ENCODE measurements at places on chromosomes 4 and X. TPM values are rescaled to one million over a fixed set of nuclear protein-coding genes. Genes with fewer than 3 reads are reported as not detected.

The GUCY1B1 gene
- total RNA-seq = not detected

The LEF1 gene
- 0.22 TPM for total RNA-seq

The FAAH2 gene
- 3.3 TPM for total RNA-seq

The GPR82 gene
- not detected for total RNA-seq

The VSIG4 gene
- not detected for total RNA-seq

The WNK3 gene
- 0.62 TPM for total RNA-seq

The FAM149A gene
- total RNA-seq = not detected

The GUCY1A1 gene
- total RNA-seq = not detected

DNA sequence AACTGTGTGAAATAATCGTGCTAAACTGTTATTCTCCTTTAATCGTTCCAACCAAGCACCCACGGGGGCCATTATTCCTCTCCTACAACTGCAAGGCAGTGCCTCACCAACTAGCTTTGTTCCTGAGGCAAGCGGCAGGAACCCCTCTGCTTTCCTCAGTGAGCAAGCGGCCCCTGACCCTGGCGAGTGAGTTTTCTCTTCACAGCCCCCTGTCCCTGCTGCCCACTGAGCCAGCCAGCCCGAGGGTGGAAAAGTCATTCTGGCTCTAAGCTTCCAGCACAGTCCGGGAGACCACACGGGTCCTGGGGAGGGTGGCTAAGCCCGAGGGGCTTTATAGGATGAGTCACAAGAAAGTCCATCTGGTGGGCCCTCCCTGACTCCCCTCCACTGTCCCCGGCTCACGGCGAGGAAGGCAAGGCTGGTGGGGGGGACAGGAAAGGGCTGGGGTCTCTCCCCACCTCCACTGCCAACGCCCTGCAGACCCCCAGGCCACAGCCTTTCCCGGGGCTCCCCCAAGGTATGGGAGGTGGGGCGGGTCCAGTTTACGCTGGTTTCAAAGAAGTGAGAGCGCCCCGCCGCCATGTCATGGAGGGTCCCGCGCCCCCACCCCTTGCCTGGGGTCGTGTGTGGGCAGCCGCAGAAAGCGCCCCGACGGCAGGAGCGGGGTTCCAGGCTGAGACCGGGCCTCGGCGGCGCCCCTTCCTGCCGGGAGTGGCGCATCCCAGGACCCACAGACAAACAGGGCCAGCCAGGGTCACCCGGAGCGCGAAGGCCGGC, 45.0 kb downstream of the CPLX1 start:
- H3K27ac ChIP-seq = peak overlapping the region; percentile 94
- H3K36me3 ChIP-seq = peaks cover 2% of the 10 kb centered on the region
- peak overlapping the region; percentile 99 for H3K4me3 ChIP-seq
- DNase-seq = no peak

DNA sequence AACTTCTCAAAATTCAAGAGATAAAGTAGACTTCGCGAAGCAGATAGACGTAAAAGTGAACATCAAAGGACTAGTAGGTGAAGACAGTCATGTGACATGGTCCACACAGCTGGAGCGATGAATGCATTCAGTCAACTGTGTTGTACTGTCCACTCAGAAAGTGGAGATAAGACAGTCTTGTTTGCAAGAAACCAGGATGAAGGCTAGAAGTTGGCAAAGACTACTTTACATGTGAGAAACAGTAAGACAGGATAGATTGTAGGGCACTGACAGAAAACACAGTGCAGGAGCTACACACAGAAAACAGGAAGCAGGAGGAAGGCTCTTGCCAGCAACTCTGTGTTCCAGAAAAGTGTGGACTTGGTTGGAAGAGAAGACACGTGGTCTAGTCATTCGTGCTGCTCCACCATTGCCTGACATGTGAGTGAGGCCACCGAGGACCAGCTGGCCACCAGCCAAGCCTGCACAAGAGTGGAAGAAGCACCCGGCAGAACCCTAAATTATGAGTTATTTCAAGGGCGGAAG, 78.9 kb downstream of the FAT1 start:
- peaks cover 4% of the 10 kb centered on the region for H3K36me3 ChIP-seq
- DNase-seq = peak; percentile 80
- no peaks in the 10 kb centered on the region for H3K27me3 ChIP-seq
- peaks cover 54% of the 10 kb centered on the region for H3K4me1 ChIP-seq

DNA sequence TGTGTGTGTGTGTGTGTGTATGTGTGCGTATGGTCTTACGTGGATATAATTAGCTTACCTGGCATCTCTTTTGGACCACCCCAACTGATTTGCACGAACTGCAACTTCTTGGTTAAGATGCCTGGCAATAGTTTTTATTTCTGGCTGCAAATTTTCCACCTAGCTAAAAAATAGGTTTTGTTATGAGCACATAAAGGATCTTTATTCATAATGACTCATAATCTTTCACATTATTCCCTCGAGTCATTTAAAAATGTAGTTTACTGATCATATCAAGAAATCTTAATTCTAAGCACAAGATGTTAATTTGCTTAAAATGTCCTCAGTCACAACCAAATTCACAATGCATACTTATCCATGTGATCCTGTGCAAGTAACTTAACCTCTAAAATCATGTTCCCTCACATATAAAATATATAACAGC, 1.5 kb downstream of the COX18 start:
- no peaks in the 10 kb centered on the region for H3K27me3 ChIP-seq
- H3K4me3 ChIP-seq = peak overlapping the region; percentile 83
- DNase-seq = no peak
- H3K27ac ChIP-seq = peak overlapping the region; percentile 95

DNA sequence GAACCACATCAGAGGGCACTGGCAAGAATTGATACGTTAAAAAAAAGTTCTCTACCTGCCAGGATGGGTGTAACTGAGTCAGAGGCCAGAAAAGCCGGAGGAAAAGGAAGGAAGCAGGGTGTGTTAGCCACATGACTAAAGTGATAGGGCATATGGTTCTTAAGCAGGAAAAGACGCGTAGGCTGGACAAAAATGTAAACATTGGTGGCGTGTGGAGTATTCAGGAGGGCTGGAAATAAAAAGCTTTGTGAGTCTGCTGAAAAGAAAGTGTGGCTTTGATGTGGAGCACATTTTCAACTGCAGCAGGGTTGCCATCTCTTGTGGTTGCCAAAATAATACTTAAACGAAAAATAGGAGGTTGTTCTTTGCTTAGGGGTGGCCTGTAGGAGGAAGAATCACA, 186.5 kb upstream of the RPL34 start:
- no peaks in the 10 kb centered on the region for H3K27me3 ChIP-seq
- no peak overlapping the region for H3K27ac ChIP-seq
- H3K4me1 ChIP-seq = no peaks in the 10 kb centered on the region
- no peak for DNase-seq
- no peaks in the 10 kb centered on the region for H3K36me3 ChIP-seq

- no peaks in the 10 kb centered on the region for H3K36me3 ChIP-seq
- no peaks in the 10 kb centered on the region for H3K4me1 ChIP-seq
- peaks cover 22% of the 10 kb centered on the region for H3K27me3 ChIP-seq
- H3K4me3 ChIP-seq = no peak overlapping the region
- H3K27ac ChIP-seq = no peak overlapping the region
Measured at GRCh38 chr4:147477439-147477838, 3.5 kb upstream of the EDNRA start.

DNA sequence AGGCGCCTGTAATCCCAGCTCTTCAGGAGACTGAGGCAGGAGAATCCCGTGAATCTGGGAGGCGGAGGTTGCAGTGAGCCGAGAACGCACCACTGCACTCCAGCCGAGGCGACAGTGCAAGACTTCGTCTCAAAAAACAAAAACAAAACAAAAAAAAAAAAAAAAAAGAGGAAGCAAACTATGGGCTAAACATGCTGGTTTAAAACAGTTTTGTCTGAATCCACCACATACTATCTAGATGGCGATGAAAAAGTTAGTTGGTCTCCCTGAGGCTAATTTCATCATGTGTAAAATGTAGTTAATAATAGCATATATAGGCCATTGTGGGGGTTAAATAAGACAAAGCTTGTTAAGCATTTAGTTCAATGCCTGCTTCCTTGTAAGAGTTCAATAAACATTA, 451.1 kb downstream of the RPA4 start:
- H3K4me1 ChIP-seq = no peaks in the 10 kb centered on the region
- DNase-seq = no peak
- no peaks in the 10 kb centered on the region for H3K36me3 ChIP-seq
- H3K4me3 ChIP-seq = no peak overlapping the region
- H3K27me3 ChIP-seq = no peaks in the 10 kb centered on the region

DNA sequence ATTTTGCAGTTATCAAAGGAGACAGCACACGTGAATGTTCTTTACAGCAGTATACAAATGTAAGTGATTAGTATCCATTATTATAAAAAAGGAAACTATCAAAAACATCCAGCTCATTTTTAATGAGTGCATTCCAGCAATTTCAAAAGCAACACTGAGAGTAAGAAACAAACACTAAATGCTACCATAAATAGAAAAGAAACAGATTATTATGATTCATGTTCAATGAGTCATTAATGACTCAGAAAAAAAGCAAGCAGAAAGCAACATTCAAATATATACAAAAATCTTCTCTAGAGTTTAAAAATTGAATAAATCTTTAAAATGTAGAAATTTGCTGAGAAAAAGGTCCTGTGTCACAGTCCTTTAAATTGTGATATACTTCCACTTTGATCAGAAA, 346.5 kb upstream of the FMR1 start:
- no peaks in the 10 kb centered on the region for H3K4me1 ChIP-seq
- no peaks in the 10 kb centered on the region for H3K27me3 ChIP-seq
- no peak overlapping the region for H3K27ac ChIP-seq
- no peak overlapping the region for H3K4me3 ChIP-seq
- DNase-seq = no peak

DNA sequence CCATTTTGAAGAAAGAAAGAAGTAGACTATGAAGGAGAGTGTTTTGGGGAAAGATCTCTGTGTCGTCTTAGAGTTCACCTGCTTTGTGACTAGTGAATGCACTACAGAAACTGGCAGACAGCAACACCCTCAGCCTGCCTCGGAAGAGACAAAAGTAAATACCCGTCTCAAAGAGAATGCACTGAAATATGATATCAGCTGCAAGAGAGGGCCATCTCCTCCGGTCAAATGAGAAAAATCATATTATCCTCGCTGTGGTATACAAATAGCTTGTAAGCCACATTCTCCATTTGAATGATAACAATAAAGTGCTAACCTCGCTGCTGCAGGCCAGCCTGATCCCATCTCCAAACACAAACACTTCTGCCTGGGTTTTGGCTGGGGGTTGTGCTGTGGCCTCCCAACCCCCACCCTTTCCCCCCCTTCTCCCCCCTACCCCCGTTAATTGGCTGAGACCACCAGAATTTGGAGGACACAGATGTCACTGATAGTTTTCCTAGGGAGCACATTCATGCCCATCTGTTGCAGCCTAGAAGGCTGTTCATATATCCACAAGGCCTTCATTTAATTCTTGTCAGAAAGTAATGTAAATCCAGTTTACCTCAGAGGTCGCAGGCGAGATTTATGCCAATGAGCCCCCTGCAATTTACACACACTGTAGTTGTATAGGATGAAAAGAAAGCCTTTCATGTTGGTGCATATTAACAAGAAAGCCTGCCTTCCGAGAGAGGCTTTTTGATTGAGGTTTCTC, 46.3 kb downstream of the ALPK1 start:
- H3K4me1 ChIP-seq = no peaks in the 10 kb centered on the region
- H3K36me3 ChIP-seq = no peaks in the 10 kb centered on the region
- no peak overlapping the region for H3K4me3 ChIP-seq
- H3K27me3 ChIP-seq = no peaks in the 10 kb centered on the region
- no peak for DNase-seq
- no peak overlapping the region for H3K27ac ChIP-seq

- H3K4me3 ChIP-seq = no peak overlapping the region
- DNase-seq = no peak
- H3K27ac ChIP-seq = no peak overlapping the region
- H3K27me3 ChIP-seq = no peaks in the 10 kb centered on the region
- no peaks in the 10 kb centered on the region for H3K4me1 ChIP-seq
- no peaks in the 10 kb centered on the region for H3K36me3 ChIP-seq
Measured at GRCh38 chr4:17763931-17764330, 17.5 kb downstream of the FAM184B start.

DNA sequence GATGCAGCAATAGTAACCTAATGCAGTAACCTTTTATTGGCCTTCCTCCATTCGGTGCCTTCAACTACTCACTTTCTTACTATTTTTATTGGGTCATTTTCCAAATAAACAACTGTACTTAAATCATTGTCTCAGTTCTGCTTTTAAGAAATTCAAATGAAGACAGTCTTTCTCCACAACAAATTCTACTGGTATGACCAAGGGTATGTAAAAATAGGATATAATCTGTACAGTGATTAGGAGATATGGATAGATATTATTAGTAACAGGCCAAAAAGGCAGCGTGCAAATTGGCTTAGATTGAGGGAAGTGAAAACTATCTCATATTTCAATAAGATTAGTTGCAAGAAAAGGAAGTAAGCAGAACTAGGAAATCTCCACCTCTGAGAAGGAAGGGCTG, 177.4 kb upstream of the PPP1R2C start:
- DNase-seq = no peak
- H3K4me3 ChIP-seq = no peak overlapping the region
- no peak overlapping the region for H3K27ac ChIP-seq
- no peaks in the 10 kb centered on the region for H3K36me3 ChIP-seq
- H3K27me3 ChIP-seq = no peaks in the 10 kb centered on the region
- no peaks in the 10 kb centered on the region for H3K4me1 ChIP-seq

DNA sequence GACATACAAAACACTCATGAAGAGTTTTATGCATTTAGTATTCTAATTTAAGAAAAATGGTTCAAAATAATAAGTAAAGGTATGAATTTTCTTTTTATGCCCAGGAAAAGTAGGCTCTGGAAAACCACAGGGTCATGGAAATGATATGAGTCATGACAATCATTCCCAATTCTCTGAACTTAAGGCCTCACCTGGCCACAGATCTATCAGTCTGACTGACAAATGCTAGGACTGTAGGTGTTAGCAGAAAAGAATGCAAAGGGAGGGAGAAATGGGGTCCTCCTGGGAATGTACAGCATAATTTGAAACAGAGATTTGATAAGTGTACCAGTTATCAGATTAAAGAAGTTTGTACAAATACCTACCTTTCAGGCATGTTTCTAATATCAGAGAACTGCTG, 270.5 kb upstream of the ARSJ start:
- no peak overlapping the region for H3K4me3 ChIP-seq
- H3K27ac ChIP-seq = no peak overlapping the region
- H3K4me1 ChIP-seq = no peaks in the 10 kb centered on the region
- no peaks in the 10 kb centered on the region for H3K27me3 ChIP-seq

DNA sequence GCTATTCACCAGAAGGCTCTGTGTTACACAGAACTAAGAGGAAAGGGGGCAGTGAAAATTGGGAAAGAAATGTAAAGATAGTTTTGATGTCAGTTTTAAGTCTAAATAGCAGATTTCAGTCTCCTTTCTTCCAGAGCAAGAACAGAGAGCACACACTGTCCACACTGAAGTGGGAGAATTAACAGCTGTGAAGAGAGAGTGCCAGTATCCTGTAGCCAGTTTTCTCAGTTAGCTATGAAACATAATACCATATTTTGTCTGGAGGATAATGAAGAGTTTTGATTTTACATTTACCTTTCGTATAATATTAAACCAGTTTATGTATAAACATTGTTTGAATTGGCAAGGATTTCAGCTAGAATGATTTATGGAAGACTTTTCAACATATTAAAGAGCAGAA, 35.1 kb downstream of the FBXO8 start:
- H3K4me3 ChIP-seq = no peak overlapping the region
- no peak for DNase-seq
- no peaks in the 10 kb centered on the region for H3K27me3 ChIP-seq
- no peaks in the 10 kb centered on the region for H3K36me3 ChIP-seq
- H3K27ac ChIP-seq = no peak overlapping the region
